ENCODE measurements at places on chromosomes 6 and 20.

GRCh38 chr6:44042989-44043478, 84.2 kb downstream of the MRPL14 start:
- no peak for DNase-seq

- no peak for DNase-seq
Measured at GRCh38 chr6:109045493-109045892, 49.2 kb downstream of the SESN1 start.

GRCh38 chr6:45815466-45816125, 200.1 kb downstream of the CLIC5 start:
- no peak for DNase-seq

- no peak for DNase-seq
Measured at GRCh38 chr20:36645998-36646397, at the start of gene SLA2. Gene SLA2, minus strand, starts transcription at chr20:36646196. Its CDS starts 4,861 bp downstream, at chr20:36641335.

DNA sequence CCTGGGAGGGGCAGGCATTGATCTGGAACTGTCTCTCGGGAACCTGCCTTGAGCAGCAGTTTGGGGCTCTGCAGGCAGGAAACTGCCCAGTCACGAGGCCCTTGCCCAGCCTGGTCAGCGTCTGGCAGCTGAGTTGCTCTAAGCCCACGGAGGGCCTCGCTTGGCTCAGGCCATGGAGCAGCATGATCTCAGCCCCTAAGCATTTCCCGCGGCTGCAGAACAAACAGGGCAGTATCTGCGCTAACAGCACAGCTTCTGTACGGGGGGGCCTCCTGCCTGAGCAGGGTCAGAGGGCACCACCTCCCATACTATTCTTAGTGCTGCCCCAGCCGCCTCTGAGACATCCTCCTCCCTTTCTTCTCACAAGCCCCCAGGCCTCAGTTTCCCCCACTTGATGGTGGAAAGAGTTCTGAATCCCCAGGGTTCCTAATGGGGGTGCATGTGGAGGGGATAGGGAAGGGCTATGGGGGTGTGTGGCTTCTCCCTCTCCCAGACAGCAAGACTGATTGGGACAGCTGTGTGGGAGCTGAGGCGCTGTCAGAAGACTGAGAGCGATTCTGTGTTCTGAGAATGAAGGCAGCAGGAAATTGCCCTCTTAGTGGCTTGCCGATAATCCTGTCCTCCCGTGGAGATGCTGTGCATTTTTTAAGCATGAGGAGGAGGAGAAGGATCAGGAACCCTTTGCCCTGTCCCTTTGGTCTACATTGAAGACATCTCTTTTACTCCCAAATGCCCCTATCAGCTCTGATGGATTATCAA, 46.4 kb downstream of the MOCS1 start:
- no peak for DNase-seq

DNA sequence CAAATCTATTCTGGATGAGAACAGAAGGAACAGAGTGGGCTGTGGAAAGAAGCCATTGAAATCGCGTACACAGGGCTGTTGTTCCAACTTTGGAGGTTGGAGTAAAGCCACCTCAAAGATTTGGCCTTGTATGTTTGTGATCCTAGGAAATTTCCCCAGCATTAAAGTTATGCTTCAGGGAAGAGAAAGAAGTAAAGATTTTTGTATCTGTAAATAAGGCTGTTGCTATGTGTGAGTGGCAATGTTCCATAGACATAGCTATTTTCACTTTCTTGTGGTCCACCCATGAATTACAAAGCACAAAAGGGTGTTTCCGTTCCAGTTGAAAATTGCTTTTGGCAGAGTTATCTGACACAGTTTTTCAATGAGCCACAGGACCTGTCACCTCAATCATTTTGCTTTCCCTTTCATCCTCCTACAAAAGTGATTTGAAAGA, 321.3 kb downstream of the TFAP2B start:
- DNase-seq = no peak

- no peak for DNase-seq
Measured at GRCh38 chr6:138862456-138862855, 66.6 kb downstream of the ECT2L start.

- no peak for DNase-seq
Measured at GRCh38 chr20:46990017-46990595, 95.5 kb downstream of the EYA2 start.

- no peak for DNase-seq
Measured at GRCh38 chr6:50654155-50654554, 59.2 kb upstream of the TFAP2D start.
